H54 (cell line): ENCODE measurements at places on chromosomes 2 and 18.

DNA sequence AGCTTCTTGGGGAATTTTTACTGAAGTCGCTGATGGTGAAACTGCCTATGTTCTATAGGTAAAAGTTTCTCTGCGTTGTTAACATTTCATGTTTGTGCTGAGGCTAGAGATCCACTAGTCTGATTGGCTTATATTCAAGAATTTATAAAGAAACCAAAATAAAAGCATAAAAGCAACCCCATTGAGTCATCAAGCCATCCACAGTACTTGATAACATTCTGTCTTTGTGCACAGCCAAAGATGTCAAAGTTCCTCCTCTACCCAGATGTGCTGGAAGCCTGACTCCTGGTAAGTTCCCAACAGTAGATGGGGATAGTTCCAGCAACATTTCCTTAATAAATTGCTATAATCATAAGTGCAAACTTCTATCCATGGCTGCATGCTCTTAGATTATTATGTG is 107.8 kb downstream of the TANC1 start:
- no peak for DNase-seq

GRCh38 chr2:24762518-24762917 is 30.7 kb downstream of the PTRHD1 start:
- DNase-seq, result no peak

GRCh38 chr2:11457935-11458334 is 8.0 kb downstream of the E2F6 start:
- no peak for DNase-seq

GRCh38 chr18:57940166-57940660 is 103.8 kb upstream of the NEDD4L start:
- no peak for DNase-seq

GRCh38 chr2:77457665-77458064 is 64.5 kb downstream of the LRRTM4 start:
- DNase-seq, result no peak
